MCF 10A (cell line): ENCODE measurements at places on chromosomes 6 and 20. TPM values are rescaled to one million over a fixed set of nuclear protein-coding genes. Genes with fewer than 3 reads are reported as not detected.

DNA sequence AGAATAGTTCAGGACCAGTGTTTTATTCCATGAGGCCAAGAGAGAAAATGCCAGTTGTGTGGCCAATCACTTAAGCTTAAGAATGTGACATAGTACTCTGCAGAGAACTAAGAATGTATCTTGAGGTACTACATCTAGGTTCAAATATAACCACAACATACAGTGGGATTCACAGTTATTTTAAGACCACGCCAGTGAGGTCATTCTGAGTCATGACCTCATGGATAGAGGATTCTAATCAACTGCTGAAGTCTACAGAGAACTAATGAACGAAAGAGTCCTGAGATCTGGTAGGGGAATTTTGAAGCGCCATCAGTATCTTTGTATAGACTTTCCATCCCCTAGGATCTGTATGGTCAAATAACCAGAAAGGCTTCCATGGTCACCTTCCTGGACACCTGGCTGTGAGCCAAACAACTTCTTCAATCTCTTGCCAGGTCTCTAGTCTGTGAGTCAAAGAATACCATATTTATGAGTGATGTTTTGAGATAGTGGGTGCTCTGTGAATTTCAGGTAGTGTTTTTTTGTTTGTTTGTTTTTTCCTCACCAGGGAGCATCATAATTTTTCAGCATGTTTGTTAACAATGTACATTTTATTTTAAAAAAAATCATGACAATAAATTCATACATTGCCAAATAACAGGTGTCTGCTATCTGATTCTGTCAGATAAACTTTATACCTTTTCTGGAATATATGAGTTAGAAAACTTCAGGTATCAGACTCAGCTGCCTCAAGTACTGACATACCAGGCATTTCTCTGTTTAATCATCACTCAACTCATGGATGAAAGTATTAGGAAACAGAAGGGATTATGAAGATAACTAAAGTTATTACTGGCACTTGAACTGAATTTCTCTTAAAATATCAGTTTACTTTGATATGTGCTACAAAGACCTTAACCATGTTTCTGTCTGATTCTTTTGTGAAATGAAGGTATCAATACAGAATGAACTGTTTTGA, 217.9 kb downstream of the PLCB4 start:
- peak; percentile 20 for DNase-seq

DNA sequence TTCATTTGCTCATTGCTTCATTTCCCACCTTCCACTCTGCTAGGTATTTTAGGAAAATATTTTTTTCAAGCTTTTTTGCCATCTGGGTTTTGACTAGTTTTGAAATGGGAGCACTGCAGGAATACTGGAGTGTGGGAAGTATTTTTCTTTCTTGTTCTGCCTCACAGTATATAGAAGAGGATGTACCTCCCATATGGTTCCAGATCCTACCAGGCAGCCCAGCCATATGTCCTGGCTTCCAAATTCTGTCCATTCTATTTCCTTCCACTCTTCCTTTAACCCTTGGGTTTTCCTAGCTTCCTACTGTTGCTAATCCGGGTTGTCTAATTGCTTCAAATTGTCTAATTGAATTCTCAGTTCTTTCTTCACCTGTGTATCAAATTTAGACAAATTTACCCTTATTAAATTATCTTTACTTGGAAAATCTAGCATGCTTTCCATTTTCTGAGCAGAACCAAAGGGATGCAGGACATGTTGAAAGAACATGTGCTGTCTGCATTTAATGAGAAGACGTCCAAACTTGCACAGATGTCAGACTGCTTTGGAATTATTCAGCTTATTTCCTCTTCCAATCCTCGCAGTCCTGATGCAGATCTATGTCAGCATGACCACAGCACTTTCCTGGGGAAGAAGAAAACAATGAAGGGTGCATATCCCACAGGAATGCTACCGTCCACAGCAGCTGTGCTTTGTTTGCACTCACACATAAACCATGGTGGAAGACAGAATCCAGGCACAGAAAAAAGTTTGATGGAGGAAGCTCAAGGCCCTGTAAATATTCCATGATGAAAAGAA, 1273.9 kb upstream of the MAP3K7 start:
- DNase-seq: no peak

DNA sequence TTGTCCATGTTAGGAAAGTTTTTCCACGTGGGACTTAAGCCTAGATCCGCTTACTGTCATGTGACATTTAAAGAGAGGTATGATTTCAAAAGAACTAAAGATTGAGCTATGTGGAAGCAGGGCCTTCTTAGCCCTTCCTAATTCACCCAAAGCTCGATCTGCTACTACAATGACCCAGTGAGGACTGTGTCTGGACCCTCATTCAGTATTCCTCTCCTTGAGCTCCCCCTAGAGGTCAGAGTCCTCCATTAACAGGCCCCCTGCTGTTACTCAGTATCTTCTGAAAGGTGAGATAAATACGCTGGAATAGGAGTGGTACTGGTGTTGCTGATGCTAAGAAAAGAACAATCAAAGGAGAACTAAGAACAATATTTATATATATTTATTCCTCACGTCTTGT, 414.0 kb downstream of the GJA1 start:
- peak; percentile 80 for DNase-seq

- DNase-seq: no peak
These were observed 92.1 kb downstream of the NKAIN2 start for GRCh38 chr6:123895806-123896205.

DNA sequence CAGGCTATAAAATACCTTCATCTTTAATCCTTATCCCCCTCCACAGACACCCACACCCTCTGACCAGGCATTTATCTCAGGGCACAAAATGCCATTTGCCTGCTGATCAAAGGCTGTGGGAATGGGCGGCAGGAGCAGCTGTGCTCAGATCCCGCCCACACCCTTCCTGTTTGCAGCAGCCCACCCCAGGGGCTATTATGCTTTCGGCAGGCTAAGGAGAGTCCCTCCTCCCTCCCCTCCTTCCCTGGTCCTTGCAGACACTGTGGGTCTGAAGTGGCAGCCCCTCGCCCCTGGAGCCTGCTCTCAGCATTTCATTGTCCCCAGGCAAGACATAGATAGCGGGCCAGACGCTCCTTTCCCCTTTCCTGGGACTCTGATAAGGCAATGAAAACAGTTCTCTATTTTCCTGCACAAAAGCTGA, 220.8 kb upstream of the HEY2 start:
- no peak for DNase-seq

- DNase-seq: no peak
These were observed 108.6 kb downstream of the OPN5 start for GRCh38 chr6:47890326-47890875.

The ZNF165 gene
- total RNA-seq: 7.1 and 10.8 TPM in 2 replicates

DNA sequence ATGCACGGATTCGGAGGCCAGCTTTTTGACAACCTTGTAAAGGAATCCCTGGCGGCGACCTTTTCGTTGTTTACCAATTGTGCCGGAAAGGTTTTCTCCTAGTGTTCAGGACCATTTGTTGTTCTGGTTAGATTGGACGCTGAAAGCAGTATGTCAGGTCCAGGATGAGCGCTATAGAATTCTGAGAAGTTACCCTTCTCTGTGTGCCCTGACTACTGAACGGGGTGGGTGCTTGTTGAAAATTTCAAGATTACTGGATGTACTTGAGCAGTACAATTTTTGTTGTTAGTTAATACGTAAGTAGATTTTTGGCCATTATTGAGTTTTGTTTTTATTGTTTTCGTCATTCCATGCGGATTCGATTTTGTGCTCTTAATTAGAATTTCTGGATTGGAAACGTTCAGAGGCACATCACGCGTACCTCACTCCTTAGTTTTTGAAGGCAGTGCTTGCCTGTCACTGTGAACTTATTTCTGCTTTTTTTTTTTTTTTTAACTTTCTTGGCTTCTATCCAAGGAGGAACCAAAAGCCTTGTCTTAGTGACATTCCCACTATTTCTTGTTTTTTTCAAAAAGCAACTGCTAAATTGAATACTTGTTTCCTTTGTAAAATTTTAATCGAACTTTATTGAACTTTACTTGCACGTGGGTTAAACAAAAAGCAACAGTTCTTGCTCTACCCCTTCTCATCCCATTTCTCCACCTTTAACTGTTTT, 898 bp downstream of the XRN2 start:
- DNase-seq: peak; percentile 8

DNA sequence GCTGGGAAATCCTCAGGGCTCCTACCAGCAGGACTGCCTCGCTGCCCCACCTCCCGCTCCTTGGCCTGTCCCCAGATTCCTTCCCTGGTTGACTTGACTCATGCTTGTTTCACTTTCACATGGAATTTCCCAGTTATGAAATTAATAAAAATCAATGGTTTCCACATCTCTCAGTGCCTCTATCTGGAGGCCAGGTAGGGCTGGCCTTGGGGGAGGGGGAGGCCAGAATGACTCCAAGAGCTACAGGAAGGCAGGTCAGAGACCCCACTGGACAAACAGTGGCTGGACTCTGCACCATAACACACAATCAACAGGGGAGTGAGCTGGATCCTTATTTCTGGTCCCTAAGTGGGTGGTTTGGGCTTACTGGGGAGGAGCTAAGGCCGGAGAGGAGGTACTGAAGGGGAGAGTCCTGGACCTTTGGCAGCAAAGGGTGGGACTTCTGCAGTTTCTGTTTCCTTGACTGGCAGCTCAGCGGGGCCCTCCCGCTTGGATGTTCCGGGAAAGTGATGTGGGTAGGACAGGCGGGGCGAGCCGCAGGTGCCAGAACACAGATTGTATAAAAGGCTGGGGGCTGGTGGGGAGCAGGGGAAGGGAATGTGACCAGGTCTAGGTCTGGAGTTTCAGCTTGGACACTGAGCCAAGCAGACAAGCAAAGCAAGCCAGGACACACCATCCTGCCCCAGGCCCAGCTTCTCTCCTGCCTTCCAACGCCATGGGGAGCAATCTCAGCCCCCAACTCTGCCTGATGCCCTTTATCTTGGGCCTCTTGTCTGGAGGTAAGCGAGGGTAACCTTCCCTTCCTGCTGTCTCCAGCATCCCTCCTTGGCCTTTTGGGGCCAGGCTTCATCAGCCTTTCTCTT, at the start of gene CFB:
TSS of gene CFB (plus strand) at position 589 of the 863 bp plus-strand sequence. CDS start at position 716, 127 bp downstream.
- peak; percentile 94 for DNase-seq

The RAET1E gene
- total RNA-seq: 28.9 and 37.6 TPM in 2 replicates

DNA sequence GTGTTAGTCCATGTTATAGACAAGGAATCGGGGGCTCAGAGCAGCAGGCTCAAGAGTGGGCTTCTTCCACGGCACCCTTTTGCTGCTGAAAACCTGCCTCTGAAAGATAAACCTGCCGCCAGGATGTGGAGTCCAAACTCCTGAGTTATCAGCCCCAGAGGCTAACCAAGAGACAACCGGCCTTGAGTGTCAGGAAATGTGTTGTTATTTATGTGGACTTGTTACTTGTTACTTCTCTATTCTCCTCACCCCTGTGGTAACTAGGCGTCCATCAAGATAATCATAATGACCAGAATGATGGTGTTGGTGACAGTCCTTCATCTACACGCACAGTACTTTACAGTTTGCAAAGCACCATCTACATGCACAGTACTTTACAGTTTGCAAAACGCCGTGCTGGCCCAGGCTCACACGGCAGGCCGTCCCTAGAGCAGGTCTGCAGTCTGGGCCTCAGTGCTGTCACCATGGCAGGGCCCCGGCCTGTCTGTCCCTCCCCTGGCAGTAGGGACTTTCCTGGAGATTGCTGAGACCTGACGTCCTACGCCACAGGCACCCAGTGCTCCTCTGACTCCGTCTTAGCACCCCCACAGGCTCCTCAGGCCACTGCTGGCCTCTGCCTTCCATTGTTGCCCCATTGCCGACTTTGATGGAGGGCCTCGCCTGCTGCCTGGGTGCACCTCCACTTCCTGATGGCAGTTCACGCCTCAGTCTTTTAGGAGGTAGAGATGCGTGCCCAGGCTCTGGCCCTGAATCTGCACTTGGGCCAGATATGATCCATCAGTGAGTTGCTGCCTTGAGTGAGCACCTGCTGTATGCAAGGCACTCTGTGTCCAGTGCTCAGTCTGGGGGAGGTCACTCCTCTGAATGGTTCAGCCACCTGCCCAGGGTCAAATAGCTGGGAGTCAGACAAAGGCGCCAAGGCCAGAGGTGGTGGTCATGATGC, 9.1 kb upstream of the BPIFB4 start:
- DNase-seq: no peak

- no peak for DNase-seq
These were observed 24.5 kb downstream of the TTBK1 start for GRCh38 chr6:43267619-43268354.

- no peak for DNase-seq
These were observed 1124.6 kb upstream of the MAP3K7 start for GRCh38 chr6:91711518-91711917.

DNA sequence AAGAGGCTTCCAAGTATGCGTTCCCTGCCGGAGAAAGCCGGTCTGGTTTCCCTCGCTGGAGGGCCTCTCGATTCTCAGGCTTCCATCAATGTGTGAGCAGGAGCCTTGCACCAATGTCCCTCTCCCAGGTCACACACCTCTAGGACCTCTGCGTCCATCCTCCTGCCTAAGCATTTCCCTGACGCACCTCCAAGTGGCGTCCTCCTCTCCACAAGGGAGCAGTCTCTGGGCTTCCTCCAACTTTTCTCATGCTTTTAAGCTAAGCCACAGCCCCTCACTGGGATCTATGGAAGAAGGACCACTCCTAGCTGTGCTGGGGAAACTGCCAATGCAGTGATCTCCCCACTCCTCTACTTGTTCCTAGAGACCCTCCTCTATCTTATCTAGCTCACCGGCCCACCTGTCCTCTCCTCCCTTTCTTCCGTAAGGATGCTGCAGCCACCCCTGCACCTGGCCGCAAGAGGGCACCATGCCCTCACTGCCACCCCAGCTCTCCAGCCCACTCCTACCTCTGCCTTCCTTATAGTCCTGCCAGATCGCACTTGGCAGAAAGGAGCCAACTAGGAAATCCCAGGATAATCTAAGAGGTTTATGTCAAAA, 258.7 kb downstream of the LRFN2 start:
- DNase-seq: peak; percentile 30

- peak; percentile 42 for DNase-seq
These were observed 27.8 kb upstream of the MYCT1 start for GRCh38 chr6:152669895-152670294.

The SUMO4 gene
- 1.6 and 2.1 TPM in 2 replicates for total RNA-seq

The SCRT2 gene
- total RNA-seq: not detected in 2 replicates

The NAA20 gene
- total RNA-seq: 109 and 126 TPM in 2 replicates

GRCh38 chr20:13291157-13291556, 70.1 kb downstream of the ISM1 start:
- no peak for DNase-seq

- DNase-seq: peak; percentile 9
These were observed 247.9 kb downstream of the CDH4 start for GRCh38 chr20:61499859-61500554.

DNA sequence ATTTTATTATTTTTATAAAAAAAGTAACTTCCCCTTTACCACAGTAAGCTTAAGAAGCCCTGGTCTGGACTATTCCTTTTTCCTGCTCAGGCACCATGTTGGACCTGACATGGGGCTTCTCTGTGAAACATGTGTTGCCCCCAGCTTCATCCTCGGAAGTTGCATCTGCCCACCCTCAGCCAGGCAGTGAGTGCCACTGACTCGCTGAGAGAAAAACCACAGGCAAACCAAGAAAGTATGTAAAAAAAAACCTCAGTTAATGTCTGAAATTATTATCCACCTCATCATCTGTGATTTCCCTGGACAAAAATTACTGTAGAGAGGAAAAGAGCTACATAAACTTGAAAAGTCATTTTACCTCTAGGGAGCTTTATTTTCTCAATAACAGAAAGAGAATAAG, 109.9 kb upstream of the MCHR2 start:
- DNase-seq: no peak

GRCh38 chr6:71510057-71510713, 221.6 kb downstream of the OGFRL1 start:
- peak; percentile 67 for DNase-seq

GRCh38 chr6:107564589-107564951, 74.7 kb downstream of the SOBP start:
- no peak for DNase-seq
